LNCaP clone FGC (cell line): ENCODE measurements at places on chromosomes 4 and X.

GRCh38 chr4:54784161-54784671 lies 126.5 kb downstream of the KIT start:
- DNase-seq: peak; percentile 52

DNA sequence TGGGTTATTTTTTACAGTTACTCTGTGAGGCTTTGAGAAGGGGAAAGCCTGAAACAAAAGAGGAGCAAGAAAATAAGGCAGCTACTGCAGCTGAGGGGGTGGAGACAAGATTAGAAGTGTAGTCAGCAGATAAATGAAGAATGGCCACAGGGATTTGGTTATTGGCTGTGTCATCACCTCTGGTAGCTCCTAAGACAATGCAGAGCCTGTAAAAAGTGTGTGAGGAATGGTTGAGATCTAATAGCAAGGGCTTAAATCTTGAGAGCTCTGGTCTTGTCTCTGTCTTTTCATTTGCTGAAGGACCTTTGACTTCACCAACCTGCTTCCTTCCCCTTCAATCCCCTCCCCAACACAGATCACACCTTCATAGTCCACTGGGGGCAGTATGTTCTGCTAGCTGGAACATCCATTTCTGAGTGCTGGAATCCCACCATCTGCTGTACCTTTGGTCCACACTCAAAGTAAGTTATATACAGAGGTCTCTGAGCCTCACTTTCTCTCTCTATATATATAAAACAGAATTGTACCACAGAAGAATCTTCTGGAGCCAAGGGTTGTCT lies 213.7 kb upstream of the ZIC3 start:
- DNase-seq: no peak

- DNase-seq: no peak
Observed at GRCh38 chr4:123259676-123260646, 136.6 kb upstream of the SPRY1 start.

- no peak for DNase-seq
Observed at GRCh38 chr4:83340692-83341343, 6.2 kb upstream of the HPSE start.

GRCh38 chrX:32451954-32452695 lies 759.2 kb downstream of the DMD start:
- no peak for DNase-seq

DNA sequence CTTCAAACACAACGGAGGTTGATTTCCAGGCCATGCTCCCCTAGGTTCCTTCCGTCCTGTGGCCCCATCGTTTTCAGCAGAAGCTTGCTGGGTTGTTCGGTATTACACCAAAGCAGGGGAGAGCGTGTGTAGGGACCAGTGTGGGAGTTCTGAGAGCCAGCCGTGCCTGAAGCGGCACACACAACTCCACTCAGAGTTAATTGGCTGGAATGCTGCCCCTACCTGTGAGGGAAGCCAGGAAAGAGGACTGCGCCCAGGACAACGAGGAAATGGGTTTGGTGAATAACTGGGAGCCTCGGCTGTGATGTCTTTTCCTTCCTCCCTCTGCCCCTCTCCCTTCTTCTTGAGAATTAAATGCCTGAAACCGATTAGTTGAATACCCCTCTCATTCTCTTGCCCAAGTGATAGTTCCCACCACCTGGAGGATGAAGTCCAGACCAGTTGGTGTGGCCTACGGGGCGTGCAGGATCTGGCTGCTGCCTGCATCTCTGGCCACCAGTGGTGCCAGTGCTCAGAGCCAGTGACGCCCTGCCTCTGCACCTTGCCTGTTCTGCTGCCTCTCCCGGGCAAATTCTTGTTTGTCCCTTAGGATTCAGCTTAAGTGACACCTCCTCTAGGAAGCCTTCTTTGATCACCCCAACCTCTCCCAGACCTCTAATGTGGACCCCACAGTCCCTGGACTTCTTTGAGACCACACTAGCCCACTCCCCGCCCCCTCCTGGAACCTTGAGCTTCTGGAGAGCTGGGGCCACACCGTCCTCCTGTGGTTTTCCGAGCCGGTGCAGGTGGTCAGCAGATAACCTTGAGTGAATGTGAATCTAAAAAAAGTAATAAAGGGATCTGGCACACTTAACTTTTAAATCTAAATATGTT lies 33.6 kb downstream of the TBC1D14 start:
- DNase-seq: no peak

DNA sequence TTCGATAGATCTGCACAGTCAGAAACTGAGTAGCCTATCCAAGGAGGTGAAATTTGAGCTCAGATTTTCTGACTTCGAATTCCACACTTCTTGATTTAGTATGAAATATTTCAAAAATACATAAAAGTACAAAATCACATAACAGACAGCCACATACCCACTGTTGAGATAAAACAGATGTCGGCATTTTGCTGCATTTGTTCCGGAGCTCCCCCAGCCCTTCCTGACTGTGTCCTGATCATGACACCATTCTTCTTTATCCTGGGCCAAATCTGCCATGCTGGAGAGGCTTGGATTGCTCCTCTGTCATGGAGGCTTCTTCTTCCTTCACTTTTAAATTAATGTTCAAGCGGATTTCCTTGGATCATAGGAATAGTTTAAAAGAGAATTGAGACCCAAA lies 124.2 kb upstream of the RBPJ start:
- DNase-seq: no peak

DNA sequence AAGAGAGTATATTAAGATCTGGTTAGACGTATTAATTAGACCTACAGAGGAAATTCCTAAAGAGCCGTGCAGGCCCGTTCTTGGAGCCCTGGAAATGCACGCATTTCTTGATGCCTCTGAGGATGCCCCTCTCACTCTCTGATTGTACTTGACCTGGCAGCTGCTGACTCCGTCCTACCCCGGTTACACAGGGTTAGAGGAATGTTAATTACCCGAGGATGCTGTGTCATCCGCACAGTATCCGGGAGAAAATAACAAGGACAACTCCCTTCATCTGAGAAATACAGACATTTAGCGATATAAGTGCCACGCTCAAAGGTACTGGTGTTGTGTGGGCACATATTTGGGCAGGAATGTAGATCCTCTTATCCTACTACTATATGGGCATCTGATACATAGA lies 404.6 kb upstream of the FAT1 start:
- DNase-seq: no peak

DNA sequence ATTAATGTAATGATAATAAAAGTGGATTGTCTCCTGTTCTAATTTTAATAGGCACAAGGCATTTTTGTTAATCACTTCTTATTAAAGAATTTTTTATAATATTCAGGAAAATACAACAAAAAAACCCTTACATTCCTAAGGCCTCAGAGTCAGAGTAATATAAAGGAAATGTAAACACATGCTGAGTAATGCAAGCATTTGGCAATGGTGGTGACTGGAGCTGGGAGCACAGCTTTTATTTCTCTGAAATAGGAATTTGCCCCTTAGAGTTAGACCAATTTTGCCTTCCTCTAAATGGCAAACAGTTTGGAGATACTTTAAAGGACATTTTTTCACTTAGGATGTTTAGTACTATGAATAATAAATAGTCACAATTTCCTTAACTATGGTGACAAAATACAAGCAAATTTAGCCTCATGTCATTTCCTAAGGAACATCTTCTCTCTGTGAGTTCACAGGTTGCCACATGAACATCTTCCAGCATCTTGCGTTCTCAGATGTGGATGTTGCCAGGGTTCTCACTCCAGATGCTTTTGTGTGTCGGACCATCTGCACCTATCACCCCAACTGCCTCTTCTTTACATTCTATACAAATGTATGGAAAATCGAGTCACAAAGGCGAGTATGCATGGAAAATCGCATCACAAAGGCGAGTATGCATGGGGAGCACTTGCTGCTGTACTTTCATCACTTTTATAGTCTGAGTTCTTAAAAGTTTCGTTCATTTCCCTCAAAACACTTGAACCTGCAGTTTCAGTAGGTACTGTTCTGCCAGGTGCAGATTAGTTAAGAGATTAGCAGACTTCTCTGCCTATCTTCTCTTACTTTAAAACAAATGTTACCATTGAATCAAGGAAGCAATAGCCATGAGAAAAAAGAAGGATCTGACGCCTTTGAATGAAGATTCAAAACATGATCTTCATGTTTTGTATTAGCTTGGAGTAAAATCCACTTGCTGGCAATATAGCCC lies 15.9 kb upstream of the F11 start:
- no peak for DNase-seq

DNA sequence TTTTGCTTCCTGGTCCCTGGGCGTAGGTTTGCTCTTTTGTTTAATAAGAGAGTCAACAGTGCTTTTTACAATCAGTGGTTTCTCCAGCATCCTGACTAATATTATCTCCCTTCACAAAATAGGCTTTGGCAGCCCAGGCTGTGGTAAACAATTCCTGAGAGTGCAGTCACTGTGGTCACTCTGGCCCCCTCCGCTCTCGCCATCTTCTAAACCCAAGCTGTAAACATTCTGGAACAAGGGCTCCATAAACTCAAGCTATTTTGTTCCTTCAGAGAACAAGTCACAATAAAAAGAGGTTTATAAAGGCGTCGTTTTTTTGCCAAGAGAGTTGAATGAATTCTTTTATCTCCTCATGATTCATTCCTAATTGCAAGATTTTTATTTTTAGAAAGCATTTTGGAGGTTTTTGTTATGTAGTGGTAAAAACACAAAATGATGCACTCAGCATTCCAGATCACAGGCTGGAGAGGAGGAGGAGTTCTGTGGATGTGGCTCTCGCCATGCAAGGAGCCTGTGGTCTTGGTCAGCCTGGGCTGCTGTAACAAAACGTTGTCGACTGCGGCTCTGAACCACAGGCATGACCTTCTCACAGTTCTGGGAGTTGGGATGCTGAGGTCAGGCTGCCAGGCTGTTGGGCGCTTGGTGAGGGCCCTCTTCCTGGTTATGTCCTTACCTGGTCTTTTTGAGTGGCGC lies 486.4 kb upstream of the FAT1 start:
- DNase-seq: peak; percentile 95

DNA sequence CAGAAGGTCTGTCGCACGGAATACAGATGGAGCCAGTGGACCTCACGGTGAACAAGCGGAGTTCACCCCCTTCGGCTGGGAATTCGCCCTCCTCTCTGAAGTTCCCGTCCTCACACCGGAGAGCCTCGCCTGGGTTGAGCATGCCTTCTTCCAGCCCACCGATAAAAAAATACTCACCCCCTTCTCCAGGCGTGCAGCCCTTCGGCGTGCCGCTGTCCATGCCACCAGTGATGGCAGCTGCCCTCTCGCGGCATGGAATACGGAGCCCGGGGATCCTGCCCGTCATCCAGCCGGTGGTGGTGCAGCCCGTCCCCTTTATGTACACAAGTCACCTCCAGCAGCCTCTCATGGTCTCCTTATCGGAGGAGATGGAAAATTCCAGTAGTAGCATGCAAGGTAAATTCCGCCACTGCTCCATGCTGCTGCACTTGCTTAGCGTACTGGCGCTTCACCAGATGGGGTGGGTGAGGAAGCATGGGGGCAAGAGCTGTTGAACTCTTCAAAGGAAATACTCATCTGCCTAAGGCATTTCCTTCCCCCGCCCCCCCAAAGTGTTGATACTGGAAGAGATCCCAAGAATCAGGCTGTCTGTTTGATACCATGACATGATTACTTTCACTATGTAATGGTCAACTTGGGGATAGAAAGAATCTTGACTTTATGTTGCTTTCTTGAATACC lies 24.8 kb downstream of the KLF3 start:
- DNase-seq: no peak

GRCh38 chr4:127352220-127353113 lies 280.3 kb upstream of the INTU start:
- DNase-seq: no peak

DNA sequence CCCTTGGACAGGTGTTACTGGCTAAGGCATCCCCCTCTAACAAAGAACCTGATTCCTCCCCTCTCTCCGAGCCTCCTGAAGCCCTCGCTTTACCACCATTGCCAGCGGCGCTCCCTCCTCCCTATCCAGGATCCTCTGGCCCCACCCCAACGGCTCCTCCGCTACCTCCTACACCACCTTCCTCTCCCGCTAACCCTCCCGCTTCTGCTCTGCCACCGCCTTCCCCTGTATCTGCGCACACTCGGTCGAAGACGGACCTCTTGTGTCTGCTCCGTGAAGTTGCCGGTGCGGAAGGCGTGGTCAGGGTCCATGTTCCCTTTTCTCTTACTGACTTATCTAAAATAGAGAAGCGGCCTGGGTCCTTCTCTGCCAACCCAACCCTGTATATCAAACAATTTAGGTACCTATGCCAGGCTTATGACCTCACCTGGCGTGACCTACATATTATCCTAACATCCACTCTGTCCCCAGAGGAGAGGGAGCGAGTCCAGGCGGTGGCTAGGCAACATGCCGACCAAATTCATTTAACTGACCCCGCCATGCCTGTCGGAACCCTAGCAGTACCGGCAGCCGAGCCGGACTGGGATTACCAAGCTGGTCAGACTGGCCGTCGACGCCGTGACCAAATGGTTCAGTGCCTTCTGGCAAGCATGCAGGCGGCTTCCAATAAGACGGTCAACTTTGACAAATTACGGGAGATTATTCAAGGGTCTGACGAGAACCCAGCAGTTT lies 958.9 kb downstream of the RPA4 start:
- DNase-seq: no peak

GRCh38 chrX:66632981-66633380 lies 5.9 kb downstream of the EDA2R start:
- DNase-seq: peak; percentile 23

GRCh38 chrX:105821471-105822121 lies 743 bp upstream of the NRK start:
- no peak for DNase-seq

DNA sequence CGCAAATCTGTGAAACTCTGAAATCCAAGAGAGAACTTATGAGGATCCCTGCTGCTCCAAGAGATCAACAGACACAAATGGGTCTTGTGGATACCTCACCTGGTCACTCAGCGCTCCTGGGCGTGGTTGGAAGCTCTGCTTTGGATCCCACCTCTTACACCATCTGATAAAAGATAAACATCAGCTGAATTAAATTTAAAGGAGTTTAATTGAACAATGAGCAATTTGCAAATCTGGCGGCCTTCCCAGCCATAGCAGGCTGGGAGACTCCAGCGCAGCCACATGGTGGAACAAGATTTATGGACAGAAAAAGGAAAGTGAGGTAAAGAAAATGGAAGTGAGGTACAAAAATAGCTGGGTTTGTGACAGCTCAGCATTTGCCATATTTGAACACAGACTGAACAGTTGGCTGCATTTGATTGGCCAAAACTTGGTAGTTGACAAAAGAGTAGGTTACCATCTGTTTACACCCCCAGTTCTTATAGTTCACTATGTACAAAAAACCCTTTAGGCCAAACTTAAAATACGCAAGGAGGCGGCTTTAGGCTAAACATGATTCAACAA lies 437.3 kb upstream of the NDST3 start:
- no peak for DNase-seq

GRCh38 chrX:121864561-121864960 lies 817.2 kb downstream of the GLUD2 start:
- DNase-seq: no peak

DNA sequence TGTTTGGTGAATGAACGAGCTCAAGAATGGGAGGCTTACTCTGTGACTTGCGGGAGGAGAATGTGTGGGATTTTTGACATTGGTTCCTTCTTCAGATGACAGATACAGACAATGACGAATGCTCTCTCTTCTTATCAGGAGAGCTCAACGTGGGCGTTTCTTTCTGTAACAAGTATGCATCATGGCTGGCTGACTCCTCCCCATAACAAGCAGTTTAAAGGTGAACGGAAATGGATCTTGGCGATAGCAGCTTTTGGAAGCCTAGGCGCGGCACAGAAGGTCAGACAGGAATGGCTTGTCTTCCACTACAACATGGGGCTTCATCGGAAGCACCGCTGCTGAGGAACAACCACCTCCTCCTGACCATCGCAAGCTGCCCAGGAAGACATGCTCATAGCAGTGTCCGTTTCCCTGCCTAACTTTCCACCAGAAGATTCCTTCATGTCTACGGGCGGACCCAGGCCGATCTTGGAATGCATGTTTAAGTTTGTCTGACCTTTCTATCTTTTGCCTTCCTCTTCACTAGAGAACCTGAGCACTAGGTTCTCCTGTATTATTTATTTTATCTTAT lies 18.3 kb upstream of the ACSL1 start:
- DNase-seq: no peak
